ENCODE measurements at places on chromosomes 1 and 21. TPM values are rescaled to one million over a fixed set of nuclear protein-coding genes. Genes with fewer than 3 reads are reported as not detected.
A peak's percentile ranks its signal among the peaks of the same experiment; 100 is the strongest.

Gene AGRN
- total RNA-seq: 3.8 TPM

GRCh38 chr1:155321639-155322503, 1.2 kb downstream of the RUSC1 start:
- DNase-seq: no peak

- DNase-seq: peak; percentile 10
Measured at GRCh38 chr1:230279583-230279945, 146.6 kb downstream of the PGBD5 start.

Gene C1orf216
- total RNA-seq: 11.8 TPM

Gene SPRR2B
- total RNA-seq: not detected

DNA sequence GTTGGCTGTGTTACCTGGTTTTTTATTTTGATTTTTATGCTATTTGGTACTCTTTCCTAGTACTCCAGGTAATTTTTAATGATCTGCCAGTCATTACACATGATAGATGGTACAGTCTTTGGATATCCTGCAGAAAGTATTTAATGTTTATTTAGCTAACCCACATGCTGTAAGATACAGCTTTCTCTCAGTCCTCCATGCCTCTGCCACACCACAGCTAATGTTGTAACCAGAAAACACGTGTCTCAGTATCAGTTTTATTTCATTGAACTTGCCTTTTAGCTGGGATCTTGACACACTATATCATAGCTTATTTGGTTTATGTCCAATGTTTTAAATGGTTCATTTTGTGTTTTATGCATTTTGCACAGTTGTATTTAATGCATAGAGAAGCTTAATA, 1648.4 kb downstream of the KCNT2 start:
- DNase-seq: no peak

All from gastrocnemius medialis (tissue), 4 donors.